Suprapubic skin (tissue), 4 donors: ENCODE measurements at places on chromosomes 5 and 9.
A peak's percentile ranks its signal among the peaks of the same experiment; 100 is the strongest.

- no peaks in the 10 kb centered on the region for H3K36me3 ChIP-seq
- no peak for DNase-seq
- no peaks in the 10 kb centered on the region for H3K4me1 ChIP-seq
- no peak overlapping the region for H3K4me3 ChIP-seq
- no peaks in the 10 kb centered on the region for H3K27me3 ChIP-seq
- no peak overlapping the region for H3K27ac ChIP-seq
Measured at GRCh38 chr9:10003047-10003446, 609.8 kb downstream of the PTPRD start.

DNA sequence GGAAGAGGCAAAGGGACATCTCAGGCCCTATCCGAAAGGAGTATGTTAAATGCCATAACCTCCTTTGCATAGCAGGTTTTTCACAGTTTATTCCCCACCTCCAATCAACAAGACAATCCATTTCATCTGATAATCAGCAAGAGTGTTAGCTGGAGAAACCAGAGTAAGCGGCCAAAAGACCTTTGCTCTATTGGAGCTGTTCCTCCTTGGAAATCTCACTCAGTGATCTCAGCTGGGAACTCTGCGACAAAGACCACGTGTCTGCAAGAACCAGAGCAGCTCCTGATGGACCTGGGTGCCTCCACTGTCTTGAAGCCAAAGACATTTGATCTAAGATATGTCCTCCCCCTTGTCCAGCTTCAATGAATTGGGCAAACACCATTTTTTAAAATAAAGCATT, 241.0 kb downstream of the SEC61B start:
- no peak overlapping the region for H3K27ac ChIP-seq
- H3K36me3 ChIP-seq, result no peaks in the 10 kb centered on the region
- H3K4me3 ChIP-seq, result no peak overlapping the region
- no peaks in the 10 kb centered on the region for H3K4me1 ChIP-seq

- H3K27ac ChIP-seq, result no peak overlapping the region
- no peaks in the 10 kb centered on the region for H3K27me3 ChIP-seq
- H3K4me3 ChIP-seq, result no peak overlapping the region
- H3K4me1 ChIP-seq, result no peaks in the 10 kb centered on the region
- DNase-seq, result no peak
Measured at GRCh38 chr5:103224118-103224893, 34.3 kb upstream of the MACIR start.

DNA sequence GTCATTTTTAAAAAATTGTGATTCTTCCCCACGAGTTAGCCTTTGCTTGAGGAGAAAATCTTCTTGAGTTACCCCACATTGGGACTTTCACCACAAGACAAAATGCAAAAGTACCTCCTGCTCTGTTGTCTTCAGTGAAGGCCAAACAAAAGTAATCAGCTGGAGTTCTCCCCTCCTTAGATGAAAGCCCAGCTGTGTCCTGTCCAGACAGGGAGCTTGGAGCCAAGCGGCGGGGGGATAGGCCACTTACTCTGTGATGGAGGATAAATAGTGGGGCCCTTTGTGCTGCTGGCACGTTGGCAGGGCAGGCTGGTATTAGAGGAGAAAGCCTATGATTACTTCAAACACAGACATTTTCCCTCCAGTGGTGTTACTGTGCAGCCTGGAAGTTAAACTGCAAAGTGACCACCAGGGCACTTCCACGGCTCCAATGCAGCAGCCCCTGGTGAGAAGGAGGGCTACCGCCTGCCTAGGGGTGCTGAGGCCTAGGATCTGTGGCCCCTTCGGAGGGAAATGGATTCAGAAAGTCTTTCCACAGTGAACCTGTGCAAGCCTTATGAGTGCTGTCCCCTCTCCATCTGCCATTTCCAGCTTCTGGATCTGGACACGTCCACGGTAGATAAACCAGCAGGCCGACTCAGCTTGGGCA, 155.0 kb downstream of the TMEM167A start:
- no peak overlapping the region for H3K4me3 ChIP-seq
- no peaks in the 10 kb centered on the region for H3K4me1 ChIP-seq
- H3K27ac ChIP-seq, result no peak overlapping the region

DNA sequence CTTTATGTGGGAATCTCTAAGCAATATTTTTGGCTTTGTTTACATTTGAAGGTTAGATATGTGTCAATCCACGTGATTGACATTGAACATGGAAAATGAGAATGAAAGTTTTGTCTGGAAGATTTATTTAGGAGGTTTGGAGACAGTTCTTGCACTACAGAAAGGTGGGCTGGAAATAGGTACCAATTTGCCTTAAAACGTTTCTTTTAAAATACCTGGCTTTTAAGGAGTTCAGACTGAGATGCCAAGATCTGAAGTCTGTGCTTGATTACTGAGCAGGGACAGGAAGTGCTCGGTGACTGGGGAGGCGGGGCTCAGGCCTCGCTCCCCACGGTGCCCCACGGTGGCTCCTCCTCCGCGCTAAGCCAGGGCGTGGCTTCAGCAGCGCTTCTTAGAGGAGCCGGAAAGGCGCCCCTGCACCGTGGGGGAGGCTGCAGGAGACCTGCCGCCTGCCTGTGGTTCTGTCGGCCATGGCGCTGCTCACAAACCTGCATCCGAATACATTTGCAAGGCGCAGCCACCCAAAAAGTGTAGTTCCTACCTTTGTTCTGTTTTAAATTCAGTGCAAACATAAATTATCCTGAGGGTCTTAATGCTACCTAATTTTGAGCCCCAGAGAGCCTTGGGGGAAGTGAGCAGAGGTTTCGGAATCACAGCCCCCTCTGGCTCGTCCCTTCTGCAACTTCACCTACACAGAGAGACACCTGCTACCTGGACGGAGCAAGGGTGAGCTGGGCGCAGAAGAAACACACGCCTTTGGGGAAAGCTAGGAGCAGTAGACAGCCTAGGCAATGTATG, 49.2 kb downstream of the USP20 start:
- peak; percentile 93 for DNase-seq
- peaks cover 9% of the 10 kb centered on the region for H3K36me3 ChIP-seq
- H3K27ac ChIP-seq, result peak overlapping the region; percentile 82
- H3K4me3 ChIP-seq, result peak overlapping the region; percentile 44
- peaks cover 35% of the 10 kb centered on the region for H3K4me1 ChIP-seq

DNA sequence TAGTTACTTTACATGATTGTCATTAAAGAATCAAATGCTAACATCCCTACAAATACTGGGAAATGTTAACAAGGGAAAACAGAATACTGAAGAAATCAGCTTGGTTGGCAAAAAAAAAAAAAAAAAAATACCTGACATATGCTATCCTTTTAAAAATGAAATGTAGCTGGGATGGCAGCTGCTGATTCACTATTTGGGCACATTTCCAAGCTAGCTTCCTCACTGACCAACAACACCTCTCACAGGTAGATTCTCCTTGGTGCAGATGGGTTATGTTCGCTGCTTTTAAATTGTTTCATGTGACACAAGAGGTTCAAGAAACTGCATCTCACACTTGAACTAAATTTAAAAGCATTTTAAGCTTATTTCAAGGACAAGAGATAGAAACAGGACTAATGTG, 6.1 kb upstream of the PRUNE2 start:
- H3K4me3 ChIP-seq, result no peak overlapping the region
- no peak for DNase-seq
- H3K27ac ChIP-seq, result no peak overlapping the region

GRCh38 chr5:80192507-80193241, 63.2 kb downstream of the SERINC5 start:
- no peaks in the 10 kb centered on the region for H3K27me3 ChIP-seq
- peaks cover 42% of the 10 kb centered on the region for H3K4me1 ChIP-seq
- H3K4me3 ChIP-seq, result no peak overlapping the region
- peak overlapping the region; percentile 12 for H3K27ac ChIP-seq
- peaks cover 3% of the 10 kb centered on the region for H3K36me3 ChIP-seq

DNA sequence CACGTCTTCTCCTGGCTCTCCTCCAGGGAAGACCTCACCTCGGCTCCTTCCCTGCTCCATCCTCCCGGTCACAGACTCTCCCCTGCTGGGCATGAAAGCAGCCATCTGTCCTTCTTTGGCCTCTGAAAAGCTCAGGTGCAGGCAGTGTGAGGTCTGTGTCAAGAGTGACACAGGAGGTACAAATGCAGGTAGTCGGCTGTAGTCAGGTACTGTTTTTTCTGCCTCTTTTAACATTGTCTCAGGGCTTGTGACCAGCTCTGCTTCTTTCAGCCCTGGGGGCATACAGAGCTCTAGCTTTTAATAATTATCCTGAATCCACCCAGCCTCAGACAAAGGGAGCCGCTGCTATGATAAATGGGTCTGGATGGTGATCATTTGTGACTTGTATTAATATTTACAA, 46.4 kb downstream of the C5orf15 start:
- H3K27me3 ChIP-seq, result peaks cover 12% of the 10 kb centered on the region
- H3K36me3 ChIP-seq, result no peaks in the 10 kb centered on the region
- no peak overlapping the region for H3K4me3 ChIP-seq
- DNase-seq, result no peak
- no peak overlapping the region for H3K27ac ChIP-seq
- H3K4me1 ChIP-seq, result no peaks in the 10 kb centered on the region

DNA sequence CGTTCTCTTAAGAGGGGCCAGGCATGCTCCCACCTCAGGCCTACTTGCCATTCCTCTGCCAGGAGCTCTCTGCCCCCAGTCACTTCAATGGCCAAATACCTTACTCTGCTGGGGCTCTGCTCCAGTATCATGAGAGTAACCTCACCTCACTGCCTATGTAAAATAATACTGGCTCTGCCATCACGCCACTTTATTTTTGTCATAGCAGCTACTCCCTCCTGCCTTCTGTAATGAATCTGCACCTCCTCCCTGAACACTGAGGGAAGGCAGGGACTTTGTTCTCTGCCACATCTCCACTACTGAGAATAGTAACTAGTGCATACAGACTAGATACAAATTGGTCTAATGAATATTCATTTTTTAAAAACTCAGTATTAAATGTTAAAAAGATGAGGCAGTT, 33.8 kb downstream of the MACROH2A1 start:
- no peak for DNase-seq
- no peaks in the 10 kb centered on the region for H3K27me3 ChIP-seq
- H3K27ac ChIP-seq, result no peak overlapping the region
- no peak overlapping the region for H3K4me3 ChIP-seq
- H3K4me1 ChIP-seq, result peaks cover 8% of the 10 kb centered on the region
- H3K36me3 ChIP-seq, result peaks cover 66% of the 10 kb centered on the region

DNA sequence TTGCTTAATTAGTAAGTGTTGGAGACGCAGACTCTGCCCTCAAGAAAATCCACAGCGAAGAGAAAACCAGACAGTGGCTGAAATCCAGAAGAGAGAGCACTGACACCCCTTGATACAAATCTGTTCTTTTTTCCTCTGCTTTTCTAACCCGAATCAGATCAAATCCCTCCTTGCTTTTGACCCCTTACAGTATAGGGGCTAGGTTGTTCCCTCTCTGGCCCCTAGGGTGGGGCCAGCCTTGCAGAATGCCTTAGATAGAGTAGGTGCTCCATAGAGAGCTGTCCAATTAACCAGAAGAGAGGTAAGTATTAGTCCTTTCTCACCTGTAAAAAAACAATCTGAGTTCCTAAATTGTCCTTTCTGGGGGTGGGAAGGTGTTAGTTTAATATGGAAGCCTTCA, 10.1 kb downstream of the C1QTNF2 start:
- peaks cover 49% of the 10 kb centered on the region for H3K4me1 ChIP-seq
- H3K4me3 ChIP-seq, result no peak overlapping the region
- no peak for DNase-seq
- H3K27ac ChIP-seq, result no peak overlapping the region
- H3K27me3 ChIP-seq, result no peaks in the 10 kb centered on the region

DNA sequence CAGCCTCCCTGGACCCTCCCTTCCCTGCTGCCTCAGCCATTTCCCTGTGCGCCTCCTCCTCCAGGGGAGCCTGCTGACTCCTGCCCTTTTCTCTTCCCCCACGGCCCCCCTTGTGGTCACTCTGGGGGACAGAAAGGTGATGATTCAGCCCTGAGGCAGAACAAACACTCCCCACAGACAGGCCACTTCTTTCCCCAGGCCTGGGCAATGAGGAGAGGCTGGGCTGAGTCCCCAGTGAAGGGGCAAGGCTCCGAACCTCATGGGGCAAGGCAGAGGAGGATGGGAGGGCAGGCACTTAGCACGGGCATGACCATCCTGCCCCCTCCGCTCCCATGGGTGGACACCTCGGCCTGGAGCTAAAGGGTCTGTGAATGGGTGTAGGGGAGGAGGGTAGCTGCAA, 21.0 kb downstream of the CSF1R start:
- no peaks in the 10 kb centered on the region for H3K36me3 ChIP-seq
- H3K27me3 ChIP-seq, result no peaks in the 10 kb centered on the region
- peak overlapping the region; percentile 2 for H3K27ac ChIP-seq
- no peak for DNase-seq
- H3K4me1 ChIP-seq, result no peaks in the 10 kb centered on the region

GRCh38 chr9:129258823-129259301, 80.8 kb upstream of the IER5L start:
- peaks cover 19% of the 10 kb centered on the region for H3K4me1 ChIP-seq
- DNase-seq, result no peak
- H3K4me3 ChIP-seq, result peak overlapping the region; percentile 39
- no peaks in the 10 kb centered on the region for H3K36me3 ChIP-seq
- no peak overlapping the region for H3K27ac ChIP-seq
- H3K27me3 ChIP-seq, result no peaks in the 10 kb centered on the region

- no peak for DNase-seq
- no peaks in the 10 kb centered on the region for H3K27me3 ChIP-seq
- H3K4me1 ChIP-seq, result no peaks in the 10 kb centered on the region
- H3K27ac ChIP-seq, result no peak overlapping the region
- no peak overlapping the region for H3K4me3 ChIP-seq
Measured at GRCh38 chr5:57486027-57486602, 3.5 kb upstream of the ACTBL2 start.
